Stimulated activated CD4-positive, alpha-beta T cell treated with anti-CD3 and anti-CD28 coated beads, Interleukin-1b, Interleukin-23, amount 100 ng/mL, for 1 hour (primary cell): ENCODE measurements at places on chromosomes 1 and 21.

DNA sequence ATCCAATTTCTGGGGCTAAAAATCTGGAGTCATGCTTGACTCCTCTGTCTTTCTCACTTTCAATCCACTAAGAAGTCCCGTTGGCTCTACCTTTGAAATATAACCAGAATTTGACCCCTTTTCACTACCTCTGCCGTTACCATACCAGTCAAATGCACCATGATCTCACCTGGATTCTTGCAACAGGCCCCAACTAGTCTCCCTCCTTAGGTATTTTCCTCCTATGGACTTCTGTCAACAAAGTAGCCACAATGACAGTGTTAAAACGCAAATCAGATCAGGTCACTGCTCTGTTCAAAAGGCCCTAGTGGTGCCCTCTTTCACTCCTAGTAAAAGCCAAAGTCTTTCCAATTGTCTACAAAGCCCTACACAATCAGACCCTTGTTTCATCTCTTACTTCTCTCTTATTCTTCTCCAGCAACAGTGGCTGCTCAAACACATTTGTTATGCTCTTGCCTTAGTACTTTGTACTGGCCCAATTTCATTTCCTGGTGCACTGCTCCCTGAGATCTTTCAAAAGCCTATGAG, 35.7 kb upstream of the AGL start:
- no peak for DNase-seq

DNA sequence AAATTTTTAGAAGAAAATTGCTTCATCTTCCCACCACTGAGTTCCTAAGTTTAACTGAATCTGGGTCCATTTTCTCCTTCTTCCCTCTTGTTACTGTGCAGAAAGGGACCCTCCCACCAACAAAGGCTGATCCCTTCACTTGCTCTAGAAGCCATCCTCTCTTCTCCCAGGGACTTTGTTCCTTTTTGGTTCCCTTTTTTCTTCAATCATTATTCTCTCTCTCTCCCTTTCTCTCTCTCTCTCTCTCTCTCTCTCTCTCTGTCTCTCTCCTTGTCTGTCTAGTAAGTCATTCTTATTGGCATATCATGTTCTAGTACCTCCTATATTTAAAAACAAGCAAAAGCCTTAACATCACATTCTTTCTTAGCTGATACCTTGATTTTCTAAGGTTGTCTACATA, 31.7 kb upstream of the GADD45A start:
- no peak for DNase-seq

DNA sequence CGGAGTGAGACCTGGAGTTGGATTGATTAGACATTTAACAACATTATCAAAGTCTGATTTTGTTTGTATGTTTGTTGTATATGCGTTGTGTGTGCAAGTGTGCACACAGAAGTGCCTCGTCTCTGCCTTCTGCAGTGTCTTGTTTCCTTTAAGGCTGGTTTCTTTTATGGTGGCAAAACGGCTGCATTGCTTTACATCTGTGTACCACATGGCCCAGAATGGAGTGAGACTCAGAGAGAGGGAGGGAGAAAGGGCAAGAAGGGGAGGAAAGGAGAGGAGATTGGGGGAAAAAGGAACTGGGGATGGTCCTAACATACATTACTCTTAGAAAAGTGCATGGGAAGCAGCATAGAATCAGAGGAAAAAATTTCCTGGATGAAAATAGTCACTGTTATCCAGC, 99.7 kb upstream of the WLS start:
- DNase-seq = no peak

DNA sequence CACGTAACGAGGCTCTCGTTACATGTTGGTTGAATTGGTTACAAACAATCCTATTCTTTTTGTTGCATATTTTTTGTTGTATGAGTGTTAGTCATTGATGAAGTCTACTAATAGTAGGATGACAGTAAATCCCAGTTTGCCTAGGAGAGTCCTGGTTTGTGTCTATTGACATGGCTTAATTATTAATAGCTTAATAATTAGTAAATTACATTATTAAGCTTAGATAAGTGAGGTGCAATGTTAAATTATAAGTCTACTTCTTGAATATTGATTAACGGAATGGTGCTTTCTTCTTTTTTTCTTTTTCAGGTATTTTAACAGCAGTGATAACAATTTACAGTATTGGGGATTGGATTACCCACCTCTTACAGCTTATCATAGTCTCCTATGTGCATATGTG, 34.5 kb downstream of the ALG6 start:
- no peak for DNase-seq

GRCh38 chr1:172905452-172905851, 145.3 kb downstream of the TNFSF18 start:
- no peak for DNase-seq

DNA sequence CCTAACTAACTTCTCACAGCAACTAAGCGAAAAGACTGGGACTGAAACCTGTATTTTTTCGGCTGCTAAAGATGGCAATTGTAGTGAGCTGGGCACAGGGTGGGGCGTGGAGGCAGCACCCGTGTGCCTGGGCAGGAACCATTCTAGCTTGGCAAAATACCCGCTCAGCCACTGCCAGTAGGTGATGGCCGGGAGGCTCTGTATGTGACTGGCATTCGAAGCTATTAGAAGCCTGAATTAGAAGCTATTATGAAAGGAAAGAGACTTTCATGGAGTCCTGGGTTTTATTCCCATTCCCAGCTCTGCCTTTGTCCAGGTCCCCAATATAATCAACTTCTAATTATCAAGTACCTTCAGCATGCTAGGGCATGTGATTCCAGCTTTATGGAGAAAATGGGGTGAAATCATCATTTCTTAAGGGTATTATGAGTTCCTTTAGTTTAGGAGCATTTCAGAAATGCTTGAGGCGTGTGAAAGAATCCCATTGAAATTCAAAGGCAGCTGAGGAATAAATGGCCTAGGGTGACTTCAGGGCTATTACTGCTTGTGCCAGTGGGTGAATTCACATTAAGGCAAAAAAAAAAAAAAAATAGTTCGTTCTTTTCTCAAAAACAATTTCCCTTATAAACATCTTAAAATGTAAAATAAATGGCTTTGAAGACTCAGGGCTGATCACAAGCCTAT, 125.6 kb downstream of the KCNN3 start:
- no peak for DNase-seq

- DNase-seq = no peak
Measured at GRCh38 chr1:5119366-5120234, 465.2 kb downstream of the AJAP1 start.

DNA sequence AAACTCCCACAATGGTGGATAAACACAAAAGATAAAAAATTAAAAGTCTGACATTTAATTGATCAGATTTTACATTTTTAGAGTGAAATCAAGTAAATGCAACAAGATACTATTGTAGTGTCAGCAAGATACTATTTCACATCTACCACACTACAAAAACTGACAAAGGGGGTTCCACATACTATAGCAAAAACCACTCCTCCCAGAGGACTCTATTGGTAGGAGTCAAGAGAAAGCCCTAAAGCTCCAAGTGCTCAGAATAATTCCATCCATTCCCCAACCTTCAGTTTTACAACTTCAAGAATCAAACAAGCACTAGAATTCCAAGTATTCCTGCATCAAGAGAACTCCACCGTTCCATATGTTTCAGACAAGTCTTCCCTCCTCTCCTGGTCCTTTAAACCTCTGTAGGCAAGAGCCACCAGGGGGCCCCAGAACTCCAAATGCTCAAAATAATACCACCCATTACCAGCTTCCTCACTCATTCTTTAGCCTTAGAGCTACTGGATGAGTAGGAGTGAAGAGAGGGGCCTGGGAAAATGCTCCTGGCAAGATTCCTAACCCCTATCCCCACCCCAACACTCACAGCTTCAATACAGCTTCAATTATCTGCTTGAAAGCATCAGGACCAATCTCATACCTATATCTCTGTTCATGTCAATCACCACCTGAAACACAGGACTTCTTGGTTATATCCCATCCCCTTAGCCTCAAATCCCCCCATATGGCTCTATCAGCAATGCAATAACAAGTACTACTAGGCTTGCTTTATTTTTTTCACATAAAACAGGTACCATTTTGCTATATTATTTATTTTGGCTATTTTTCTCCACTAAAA, 9.9 kb downstream of the TOR1AIP2 start:
- DNase-seq = no peak

GRCh38 chr1:23496490-23497181, 12.7 kb upstream of the ASAP3 start:
- DNase-seq = no peak

GRCh38 chr1:107499139-107499744, 358.4 kb downstream of the NTNG1 start:
- DNase-seq = no peak

- DNase-seq = no peak
Measured at GRCh38 chr1:153577624-153578051, 12.0 kb upstream of the S100A2 start.

DNA sequence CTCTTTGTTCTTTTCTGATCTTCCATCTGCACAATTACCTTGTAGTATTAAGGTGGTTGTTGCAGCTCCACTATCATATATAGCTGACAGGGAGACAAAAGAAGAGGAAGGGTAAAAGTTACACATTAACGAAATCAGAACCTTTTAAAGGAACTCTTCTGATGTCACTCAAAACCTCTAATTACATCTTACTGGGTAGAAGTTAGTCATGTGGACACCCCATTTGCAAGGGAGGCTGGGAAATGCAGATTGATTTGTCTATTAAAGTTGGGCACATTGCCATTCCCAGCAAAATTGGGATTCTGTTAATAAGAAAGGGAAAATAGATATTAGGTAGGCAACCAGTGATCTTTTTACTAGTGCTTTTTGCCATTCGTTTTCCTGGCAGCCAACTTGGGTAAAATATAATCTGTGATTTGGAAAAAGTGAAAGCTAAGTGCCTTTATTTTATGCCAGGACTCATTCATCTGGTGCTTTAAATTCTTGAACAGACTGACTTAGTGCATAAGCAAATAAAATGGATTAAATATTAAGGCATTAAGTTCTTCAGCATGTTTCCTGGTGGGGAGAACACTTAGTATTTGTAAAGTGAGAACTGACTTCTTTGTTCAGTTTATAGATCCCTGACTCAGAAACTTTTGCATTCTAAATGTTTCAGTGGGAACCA, 71.3 kb downstream of the DNM3 start:
- no peak for DNase-seq

- DNase-seq = no peak
Measured at GRCh38 chr1:33029209-33029608, 7.5 kb downstream of the AK2 start.

- DNase-seq = no peak
Measured at GRCh38 chr1:48469616-48470480, 2.2 kb downstream of the SPATA6 start.

DNA sequence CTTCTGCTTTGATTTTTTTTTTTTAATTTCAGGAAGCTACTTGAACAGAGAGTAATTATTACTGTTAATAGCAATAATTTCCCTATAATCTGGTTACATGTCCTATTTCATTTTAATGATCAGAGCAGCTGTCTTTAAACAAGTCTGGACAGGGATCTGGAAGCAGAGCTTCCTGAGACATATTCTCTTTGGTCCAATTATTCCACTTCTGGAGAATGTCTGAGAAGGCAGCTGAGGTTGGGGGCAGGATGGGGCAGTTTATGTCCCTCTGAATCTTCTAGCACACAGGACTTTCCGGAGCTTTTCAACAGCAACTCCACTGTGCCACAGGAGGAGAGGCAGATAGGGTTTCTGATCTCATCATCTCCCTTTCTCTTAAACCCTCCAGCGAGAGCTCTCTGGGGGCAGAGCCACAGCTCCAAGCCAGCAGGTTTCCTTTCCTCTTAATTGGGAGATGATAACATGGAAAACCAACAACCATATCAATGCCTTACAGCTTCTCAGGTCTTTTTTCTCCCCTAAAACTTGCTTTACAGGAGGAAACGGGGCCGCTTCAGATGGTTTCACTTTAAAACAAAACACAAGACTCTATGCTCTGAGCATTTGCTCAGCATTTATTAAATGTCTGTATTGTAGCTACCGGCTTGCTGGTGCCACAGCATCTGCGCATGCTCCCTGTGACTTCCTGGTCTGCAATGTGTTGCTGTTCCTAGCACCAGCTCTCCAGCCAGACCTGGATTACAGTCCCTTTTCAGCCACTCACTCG, 425.7 kb upstream of the USP24 start:
- no peak for DNase-seq

GRCh38 chr1:63264161-63264560, 58.2 kb upstream of the FOXD3 start:
- DNase-seq = no peak

DNA sequence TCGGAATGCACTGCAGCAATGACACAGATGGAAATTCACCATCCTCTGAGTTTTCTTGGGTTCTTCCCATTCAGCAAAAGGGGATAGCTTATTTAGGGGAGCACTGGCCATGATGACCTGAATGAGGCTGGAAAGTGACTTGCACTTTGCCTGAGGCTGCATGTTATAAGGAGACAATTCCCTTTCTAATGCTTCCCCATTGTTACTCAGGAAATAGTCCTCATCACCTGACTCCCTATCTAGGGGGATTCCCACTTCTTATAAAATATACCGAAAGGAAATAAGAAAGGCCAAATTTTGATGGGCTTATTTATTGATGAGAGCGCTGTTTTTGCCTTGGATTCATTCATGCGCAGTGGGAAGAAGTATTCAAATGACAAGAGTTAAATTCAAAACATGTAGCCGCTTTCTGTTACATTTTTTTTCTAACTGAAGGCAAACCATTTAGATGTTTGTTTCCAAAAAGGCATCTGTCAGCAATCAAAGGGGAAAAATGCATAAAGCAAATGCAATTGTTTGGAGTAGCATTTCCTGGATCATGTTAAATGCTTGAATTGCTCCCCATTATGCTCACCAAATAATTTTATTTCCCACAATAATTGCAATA, 220.3 kb upstream of the NFIA start:
- no peak for DNase-seq

DNA sequence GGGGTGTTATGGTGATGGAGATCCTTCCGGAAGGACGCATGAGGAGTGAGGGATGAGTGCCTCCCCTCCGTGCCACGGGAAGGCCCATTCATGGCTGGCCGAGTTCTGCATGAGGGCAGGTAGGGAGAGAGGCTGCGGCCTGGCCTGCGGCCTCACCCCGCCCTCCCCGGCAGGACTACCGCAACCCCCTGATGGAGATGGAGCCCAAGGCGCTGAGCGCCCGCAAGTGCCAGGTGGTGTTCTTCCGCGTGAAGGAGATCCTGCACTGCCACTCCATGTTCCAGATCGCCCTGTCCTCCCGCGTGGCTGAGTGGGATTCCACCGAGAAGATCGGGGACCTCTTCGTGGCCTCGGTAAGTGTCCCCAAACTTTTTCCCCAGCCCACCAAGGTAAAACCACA, 83.3 kb downstream of the ARHGEF10L start:
- no peak for DNase-seq

- no peak for DNase-seq
Measured at GRCh38 chr1:66648901-66649595, 103.2 kb upstream of the DYNLT5 start.

- DNase-seq = no peak
Measured at GRCh38 chr1:203140743-203141520, 13.4 kb downstream of the ADORA1 start.
